Fibroblast of the aortic adventitia (primary cell): ENCODE measurements at places on chromosomes 7 and 10. TPM values are rescaled to one million over a fixed set of nuclear protein-coding genes. Genes with fewer than 3 reads are reported as not detected.

Gene C10orf67
- 0.09 TPM in 1 of 2 replicates, not detected in the other for total RNA-seq

Gene KEL
- total RNA-seq, result not detected in 2 replicates

Gene TACR2
- total RNA-seq, result 0.18 TPM in 1 of 2 replicates, not detected in the other

Gene STMP1
- 29.8 and 34.2 TPM in 2 replicates for total RNA-seq

Gene GJD4
- 0.09 TPM in 1 of 2 replicates, not detected in the other for total RNA-seq

Gene HOXA2
- total RNA-seq, result 0.16 and 3.6 TPM in 2 replicates

Gene ASB13
- 8.4 and 17.1 TPM in 2 replicates for total RNA-seq

Gene GPR26
- under 0.01 TPM in 1 of 2 replicates, not detected in the other for total RNA-seq

Gene AMPH
- 2.4 and 3.2 TPM in 2 replicates for total RNA-seq

Gene FEZF1
- not detected in 2 replicates for total RNA-seq

Gene WDR86
- 0.45 and 17.7 TPM in 2 replicates for total RNA-seq

Gene UBTD1
- 22.1 and 35.2 TPM in 2 replicates for total RNA-seq

Gene FGFBP3
- 1.2 and 1.8 TPM in 2 replicates for total RNA-seq

Gene ATRNL1
- 1.9 and 7.3 TPM in 2 replicates for total RNA-seq

Gene NKX1-2
- not detected in 2 replicates for total RNA-seq

Gene DGKI
- total RNA-seq, result 2.0 and 4.7 TPM in 2 replicates

Gene ANKRD61
- total RNA-seq, result not detected in 2 replicates

Gene LARP4B
- total RNA-seq, result 25.2 and 38.7 TPM in 2 replicates

Gene VOPP1
- total RNA-seq, result 46.1 and 89.4 TPM in 2 replicates

Gene CALCR
- not detected in 2 replicates for total RNA-seq

Gene CDH23
- total RNA-seq, result 0.25 and 0.27 TPM in 2 replicates

Gene FBXO24
- total RNA-seq, result 0.54 TPM in 1 of 2 replicates, not detected in the other
